Fibroblast of skin of abdomen (primary cell): ENCODE measurements at places on chromosomes 11 and 22.

- no peak for DNase-seq
Observed at GRCh38 chr11:68722143-68722542, 29.2 kb downstream of the TESMIN start.

GRCh38 chr11:61815790-61816735, 740 bp downstream of the FADS1 start:
- peak; percentile 59 for DNase-seq

- no peak for DNase-seq
Observed at GRCh38 chr11:94641167-94641761, 74.1 kb downstream of the PIWIL4 start.

DNA sequence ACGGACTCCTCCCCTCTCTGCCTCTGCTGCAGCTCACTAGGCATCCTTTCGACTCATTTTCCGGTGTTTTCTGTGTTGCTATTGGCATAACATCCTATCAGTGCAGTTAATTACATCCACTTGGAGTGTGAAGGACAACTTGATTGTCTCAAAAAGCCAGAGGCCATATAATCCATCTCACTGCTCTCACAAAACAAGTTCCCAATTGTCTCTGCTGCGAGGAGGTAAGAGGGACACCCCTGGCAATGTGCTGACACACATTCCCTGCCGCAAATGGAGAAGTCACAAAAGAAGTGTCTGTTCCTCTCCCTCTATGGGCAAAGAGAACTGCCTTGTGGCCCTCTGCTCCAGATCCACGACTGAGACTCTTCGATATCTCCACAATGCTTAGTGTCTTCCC, 618.4 kb downstream of the OPCML start:
- no peak for DNase-seq

- DNase-seq, result no peak
Observed at GRCh38 chr11:19327280-19327679, 86.5 kb upstream of the E2F8 start.

GRCh38 chr11:203945-204586, 3.1 kb downstream of the BET1L start:
- DNase-seq, result no peak

GRCh38 chr11:112537026-112537425, 276.4 kb upstream of the PLET1 start:
- DNase-seq, result no peak

- DNase-seq, result no peak
Observed at GRCh38 chr11:8242499-8243280, 21.0 kb downstream of the LMO1 start.

DNA sequence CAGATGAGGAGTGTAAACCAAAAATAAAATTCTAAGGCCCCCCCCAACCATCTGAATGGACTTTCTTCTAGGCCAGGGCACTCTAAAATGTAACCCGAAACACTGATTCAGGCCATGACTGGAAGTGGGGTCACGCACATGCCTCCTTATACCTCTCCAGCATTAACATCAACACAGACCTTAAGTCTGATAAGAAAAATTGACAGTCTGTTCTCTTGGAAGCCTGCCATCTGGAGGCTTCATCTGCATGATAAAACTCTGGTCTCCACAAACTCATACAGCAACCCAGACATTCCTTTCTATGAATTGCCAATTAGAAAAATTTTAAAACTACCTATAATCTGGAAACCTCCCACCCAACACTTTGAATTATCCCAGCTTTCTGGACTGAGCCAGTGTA, 3.9 kb upstream of the SERGEF start:
- DNase-seq, result no peak

DNA sequence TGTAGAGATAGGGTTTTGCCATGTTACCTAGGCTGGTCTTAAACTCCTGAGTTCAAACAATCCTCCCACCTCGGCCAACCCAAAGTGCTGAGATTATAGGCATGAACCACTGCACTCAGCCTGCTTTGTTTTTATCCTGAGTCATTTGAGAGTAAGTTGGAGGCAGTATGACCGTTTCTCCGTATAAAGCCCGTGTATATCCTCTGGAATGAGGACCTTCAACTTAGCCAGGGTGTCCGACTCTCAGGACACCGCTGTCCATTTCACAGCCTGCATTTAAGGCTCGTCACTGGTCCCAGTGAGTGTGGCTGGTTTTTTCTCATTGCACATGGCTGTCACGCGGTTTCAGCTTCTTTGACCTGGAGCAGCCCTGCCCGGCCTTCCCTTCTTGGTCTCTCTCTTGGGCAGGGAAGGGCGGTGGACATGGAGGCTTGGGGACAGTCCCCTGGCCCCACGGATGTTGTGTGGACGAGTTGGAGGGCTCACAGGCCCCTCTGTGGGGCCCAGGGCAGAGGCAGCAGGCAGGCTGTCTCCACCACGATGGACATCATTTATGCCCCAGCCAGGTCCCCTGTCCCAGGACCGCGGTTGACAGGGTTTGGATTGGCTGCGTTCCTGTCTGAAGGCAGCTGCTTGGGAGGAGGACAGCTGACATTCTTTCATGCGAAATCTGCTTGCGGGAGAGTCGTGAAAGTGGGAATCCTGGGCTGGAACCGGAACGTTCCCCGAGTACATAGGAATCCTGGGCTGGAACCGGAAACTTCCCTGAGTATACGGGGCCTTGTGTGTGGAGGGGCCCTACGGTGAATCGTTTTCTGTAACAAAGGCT, 93.3 kb downstream of the KCNQ1 start:
- DNase-seq, result no peak

DNA sequence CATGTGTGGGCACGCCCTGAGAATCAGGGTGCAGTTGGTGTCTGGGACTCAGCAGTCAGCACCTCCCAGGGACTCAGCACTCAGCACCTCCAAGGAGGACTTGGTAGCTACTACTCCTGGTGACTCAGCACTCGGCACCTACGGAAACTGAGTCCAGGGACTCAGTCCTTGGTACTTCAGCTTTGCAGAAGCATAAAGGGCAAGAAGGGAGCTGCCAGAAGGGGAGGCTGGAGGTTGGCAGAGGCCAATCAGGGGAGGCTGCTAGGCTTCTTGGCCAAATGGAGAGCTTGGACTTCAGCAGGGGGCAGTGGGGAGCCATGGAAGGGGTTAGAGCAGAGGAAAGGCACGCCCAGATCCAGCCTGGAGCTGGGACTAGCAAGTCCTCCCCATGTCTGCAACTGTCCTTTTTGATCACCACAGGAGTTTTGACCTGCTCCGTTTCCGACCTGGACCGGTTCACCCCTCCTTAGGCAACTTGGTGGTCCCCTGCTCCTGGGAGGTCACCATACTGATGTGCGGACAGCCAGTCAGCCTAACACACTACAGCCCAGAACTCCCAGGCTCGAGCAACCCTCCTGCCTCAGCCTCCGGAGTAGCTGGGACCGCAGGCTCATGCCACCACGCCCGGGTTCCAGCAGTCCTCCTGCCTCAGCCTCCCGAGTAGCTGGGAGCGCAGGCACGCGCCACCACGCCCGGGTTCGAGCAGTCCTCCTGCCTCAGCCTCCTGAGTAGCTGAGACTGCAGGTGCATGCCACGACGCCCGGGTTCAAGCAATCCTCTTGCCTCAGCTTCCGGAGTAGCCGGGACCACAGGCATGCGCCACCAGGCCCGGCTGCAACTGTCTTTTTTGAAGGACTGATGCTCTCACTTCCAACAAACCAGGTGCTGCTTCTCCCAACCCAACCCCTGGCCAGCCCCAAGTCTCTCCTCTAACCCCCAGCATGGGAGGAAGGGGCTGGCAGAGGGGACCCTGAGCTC, 1.5 kb downstream of the ANO9 start:
- DNase-seq, result no peak

GRCh38 chr11:113840932-113841664, 34.3 kb downstream of the USP28 start:
- no peak for DNase-seq

- DNase-seq, result peak; percentile 48
Observed at GRCh38 chr11:28838741-28839140, 730.6 kb downstream of the METTL15 start.

- no peak for DNase-seq
Observed at GRCh38 chr11:90434858-90435257, 212.0 kb upstream of the CHORDC1 start.

GRCh38 chr11:70416881-70417280, 18.6 kb downstream of the CTTN start:
- DNase-seq, result no peak

GRCh38 chr11:13663631-13664071, 4.8 kb upstream of the FAR1 start:
- no peak for DNase-seq

- peak; percentile 53 for DNase-seq
Observed at GRCh38 chr11:130629039-130629438, 180.6 kb downstream of the ADAMTS15 start.

DNA sequence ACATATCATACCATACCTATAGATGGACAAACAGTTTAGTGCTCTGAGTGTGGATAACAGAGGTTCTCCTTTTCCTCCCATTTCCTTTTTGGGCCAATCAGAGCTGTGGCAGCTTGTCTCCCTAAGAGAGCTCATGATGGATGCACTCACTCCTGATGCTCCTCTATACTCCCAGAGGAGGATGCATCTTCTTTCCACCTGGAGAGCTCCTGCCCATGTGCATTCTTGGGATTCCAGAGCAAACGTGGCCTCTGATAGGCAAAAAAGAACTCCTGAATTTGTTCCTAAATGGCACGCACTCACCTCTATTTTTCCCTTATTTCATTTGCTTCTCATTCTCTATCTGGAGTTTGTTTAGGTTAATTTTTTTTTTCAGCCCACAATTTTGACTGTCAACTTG, 2.9 kb downstream of the MRGPRX3 start:
- no peak for DNase-seq

DNA sequence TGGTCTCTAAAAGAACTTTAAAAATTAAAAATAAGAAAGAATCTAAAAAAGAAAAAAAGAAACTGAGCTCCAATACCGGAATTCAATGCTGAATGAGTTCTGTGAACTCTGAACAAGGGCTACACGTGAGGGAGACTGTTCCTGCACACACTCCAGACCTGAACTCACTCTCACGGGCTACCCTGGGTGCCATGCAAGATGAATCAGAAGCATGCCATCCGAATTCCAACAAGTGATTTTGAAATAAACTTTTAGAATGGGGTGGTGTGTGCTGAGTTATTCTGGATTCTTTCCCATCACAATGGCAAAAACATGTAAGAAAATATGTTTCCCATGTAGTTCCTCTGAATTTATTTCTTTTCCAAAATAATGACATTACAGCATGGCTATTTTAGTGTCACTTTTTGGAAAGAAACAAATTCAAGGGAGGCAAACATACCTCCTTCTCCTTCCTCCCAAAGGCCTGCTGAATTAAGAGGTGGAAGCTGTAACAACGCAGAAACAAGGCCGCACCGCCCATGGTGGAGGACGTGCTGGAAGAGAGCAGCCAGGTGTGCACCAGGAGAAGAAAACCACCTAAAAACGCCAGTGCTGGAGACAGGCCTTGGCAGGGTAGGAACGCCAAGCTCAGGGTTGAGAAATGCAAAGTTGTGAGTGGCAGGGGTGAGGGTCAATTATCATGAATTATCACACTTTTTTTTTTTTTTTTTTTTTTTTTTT, 63.2 kb upstream of the ARFGAP3 start:
- peak; percentile 40 for DNase-seq

- peak; percentile 49 for DNase-seq
Observed at GRCh38 chr11:126857860-126858808, 142.4 kb downstream of the KIRREL3 start.

- DNase-seq, result no peak
Observed at GRCh38 chr11:109553284-109553683, 131.3 kb downstream of the C11orf87 start.

DNA sequence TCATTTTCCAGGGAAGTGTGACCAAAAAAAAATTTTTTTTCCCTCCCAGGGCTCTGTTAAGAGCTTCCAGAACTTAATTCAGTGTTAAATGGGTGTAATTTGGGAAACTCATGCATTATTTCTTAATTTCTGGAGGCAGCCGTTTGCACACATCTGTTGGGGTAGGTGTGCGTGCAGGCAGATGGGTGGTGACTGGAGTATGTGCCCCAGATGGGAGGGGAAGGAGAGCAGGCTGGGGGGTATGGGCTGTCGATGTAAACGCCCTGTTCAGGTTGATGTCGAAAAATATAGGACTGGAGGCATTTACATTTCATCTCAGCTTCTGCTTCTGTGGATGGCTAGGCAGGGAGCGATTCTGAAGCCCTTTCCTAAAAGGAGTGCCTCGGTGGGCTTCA, 13.7 kb upstream of the SHISAL1 start:
- DNase-seq, result no peak

DNA sequence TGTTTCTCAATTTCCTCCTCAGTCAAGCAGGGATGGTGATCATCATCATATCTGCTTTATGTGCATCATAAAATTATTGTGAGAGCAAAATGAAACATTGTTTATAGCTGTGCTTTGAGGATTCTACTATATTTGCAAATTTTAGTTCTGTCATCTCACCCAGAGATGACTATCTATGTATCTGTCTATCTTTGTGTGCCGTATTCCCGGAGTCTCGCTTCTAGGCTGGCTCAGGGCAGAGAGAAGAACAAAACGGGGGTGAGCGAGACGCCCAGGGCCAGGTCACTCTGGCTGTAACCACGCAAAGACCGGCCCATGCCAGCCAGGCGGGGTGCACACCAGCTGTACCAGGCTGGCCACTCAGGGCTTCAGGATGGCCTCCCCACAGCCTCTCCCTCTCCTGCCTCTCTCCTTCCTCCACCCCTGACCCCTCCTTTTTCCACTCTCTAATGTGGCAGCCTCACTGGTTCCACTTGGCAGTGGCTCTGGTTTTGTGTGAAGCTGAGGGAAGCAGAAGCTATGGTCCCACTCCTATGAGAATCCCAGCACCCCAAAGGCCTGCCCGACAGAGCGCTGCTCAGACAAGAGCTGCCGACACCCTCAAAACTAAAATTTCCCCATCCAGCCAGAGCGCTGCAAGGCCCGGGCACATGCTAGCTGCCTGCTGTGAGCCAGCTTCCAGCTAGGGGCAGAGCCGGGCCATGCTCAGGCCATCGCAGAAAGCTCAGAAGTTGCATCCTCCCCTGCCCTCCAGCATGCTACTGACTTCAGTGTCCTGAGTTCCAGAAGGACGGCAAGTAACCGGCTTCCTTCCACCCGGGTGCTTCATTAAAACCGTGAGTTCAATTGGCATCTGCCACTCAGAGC, 139.5 kb upstream of the TBCEL start:
- DNase-seq, result no peak

DNA sequence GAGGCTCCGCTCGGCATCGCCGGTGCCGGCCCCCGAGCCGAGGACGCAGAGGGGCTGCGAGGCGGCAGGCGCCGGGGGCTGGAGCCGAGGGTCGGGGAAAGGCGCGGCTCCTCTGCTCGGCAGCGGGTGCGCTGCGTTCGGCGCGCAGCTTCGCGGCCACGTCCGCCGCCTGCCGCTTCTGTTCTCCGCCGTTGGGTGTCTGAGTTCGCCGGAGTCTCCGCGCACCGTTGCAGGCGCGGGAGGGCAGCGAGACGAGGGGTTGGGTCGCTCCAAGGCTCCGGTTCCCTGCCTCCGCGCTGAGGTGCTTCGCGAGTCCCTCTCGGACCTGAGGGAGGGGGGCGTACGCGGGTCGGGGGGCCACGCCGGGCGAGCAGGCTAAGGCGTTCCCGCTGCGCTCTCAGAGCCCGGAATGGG, 347 bp downstream of the MN1 start:
- peak; percentile 61 for DNase-seq
